ENCODE measurements at places on chromosomes 5 and 9.

DNA sequence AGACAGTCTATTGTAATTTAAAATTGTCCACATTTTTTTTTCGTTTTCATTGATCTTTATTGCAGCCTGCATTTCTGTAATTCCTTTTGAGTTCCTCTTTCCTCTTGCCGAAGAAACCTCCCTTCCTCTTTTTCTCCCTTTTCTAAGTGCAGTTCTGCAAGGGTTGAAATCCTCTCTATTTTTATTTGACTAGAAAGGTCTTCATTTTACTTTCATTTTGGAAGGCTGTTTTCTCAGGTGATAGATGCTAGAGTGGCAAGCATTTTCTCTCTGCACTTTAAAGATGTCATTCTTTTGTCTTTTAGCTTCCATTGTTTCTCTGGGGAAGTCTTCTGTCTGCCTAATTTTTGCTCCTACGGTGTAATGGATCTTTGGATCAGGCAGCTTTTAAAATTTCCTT is 248.5 kb downstream of the SMARCA2 start:
- DNase-seq: no peak

DNA sequence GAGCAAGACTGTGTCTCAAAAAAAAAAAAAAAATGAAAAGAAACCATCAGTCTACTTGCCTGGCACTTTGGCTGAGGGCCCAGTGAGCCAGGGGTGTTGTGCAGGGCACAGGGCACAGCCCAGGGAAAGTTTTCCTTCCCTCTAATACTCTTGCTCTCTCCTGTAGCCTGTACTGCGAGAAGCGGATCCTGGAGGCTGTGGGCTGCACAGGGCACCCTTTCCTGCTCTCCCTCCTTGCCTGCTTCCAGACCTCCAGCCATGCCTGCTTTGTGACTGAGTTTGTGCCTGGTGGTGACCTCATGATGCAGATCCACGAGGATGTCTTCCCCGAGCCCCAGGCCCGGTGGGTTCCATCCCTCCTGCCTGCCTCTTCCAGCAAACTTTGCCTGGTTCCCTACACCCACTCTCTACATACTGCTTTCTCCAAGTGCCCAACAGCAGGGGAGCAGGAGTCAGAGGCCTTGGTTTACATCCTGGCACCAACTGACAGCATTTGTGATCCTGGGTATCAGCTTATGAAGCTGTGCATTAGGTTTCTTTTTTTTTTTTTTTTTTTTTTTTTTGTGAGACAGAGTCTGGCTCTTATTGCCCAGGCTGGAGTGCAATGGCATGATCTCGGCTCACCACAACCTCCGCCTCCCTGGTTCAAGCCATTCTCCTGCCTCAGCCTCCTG is 7.2 kb downstream of the ZDHHC12 start:
- no peak for DNase-seq

GRCh38 chr5:60578315-60578714 is 121.7 kb downstream of the DEPDC1B start:
- no peak for DNase-seq

DNA sequence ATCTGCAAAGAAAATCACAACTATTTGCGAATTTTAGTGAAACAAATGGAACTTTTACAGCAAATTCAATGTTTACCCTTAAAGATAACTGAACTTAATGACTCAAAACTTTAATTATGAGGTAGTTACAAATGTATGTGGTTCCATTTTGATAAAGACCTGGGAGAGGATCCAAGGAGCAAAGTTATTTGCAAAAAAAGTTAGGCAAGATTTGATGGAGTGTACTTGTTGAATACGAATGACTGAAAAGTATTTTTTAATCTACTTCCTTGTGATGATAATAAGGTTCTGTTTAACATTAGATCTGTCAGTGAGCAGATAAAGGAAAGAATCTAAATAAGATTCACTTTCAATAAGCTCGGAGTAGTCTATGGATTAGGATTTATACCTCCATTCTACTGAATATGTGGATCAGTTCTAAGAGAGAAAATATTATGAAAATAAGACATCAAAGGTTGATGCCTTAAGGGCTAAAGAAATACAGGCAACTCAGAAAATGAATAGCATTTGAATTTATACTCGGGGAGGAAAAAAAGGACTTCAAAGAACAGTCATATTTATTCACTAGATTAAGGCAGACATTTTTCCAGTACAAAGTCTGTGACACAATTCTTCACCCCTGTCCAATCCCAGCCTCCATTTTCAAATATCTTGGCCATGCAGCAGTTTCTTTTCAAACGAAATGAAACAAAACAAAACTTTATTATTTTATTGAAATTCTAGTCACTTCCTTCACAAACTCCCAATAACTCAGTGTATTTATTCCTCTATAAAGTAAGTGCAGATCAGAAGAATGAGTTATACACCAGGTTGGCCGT is 199.8 kb downstream of the PDE4D start:
- no peak for DNase-seq

DNA sequence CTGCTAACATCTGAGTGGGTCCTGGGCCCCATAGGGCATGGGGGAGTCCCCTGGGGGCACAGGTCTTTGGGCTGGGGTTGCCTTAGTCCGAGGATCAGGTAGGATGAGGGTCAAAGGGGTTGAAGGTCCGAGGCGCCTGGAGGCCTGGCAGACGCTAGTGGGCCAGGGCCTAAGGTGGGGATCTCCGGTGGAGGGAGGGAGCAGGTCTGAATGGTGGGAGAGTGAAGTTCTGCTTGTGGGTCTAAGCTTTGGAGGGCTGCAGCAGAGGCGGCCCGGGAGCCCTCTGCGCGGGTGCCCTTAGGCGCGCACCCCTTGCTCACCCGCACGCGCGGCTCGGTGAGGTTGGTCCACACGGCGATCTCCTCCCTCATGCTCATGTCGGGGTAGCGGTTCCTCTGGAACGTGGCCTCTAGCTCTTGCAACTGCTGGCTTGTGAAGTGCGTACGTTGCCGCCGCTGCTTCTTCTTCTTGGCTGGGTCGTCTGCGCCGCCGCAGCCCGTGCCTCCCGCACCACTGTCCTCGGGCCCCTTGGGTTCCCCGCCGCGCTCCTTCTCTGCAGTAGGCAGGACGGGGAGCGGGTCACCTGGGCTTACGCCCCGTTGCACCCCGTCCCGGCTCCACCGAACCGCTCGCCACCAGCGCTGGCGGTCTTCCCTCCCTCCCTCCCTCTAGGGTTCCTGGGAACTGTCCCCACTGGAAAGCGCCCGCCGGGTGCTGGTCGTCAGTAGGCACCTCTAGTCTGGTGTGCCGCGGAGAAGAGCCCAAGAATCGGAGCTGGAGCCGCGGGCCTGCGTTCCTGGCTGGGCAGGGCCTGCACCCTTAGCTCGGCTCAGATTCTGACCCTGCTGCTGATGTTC is 2.8 kb downstream of the PITX1 start:
- DNase-seq: no peak
